T follicular helper cell (primary cell): ENCODE measurements at places on chromosomes 6 and 20.

- no peak for DNase-seq
These were observed at the start of gene LY6G6D for GRCh38 chr6:31715022-31715958. Gene LY6G6D (plus strand): TSS chr6:31715348. CDS start chr6:31715356, 8 bp downstream.

- no peak for DNase-seq
These were observed 131.2 kb downstream of the DNAH8 start for GRCh38 chr6:38846361-38846760.

DNA sequence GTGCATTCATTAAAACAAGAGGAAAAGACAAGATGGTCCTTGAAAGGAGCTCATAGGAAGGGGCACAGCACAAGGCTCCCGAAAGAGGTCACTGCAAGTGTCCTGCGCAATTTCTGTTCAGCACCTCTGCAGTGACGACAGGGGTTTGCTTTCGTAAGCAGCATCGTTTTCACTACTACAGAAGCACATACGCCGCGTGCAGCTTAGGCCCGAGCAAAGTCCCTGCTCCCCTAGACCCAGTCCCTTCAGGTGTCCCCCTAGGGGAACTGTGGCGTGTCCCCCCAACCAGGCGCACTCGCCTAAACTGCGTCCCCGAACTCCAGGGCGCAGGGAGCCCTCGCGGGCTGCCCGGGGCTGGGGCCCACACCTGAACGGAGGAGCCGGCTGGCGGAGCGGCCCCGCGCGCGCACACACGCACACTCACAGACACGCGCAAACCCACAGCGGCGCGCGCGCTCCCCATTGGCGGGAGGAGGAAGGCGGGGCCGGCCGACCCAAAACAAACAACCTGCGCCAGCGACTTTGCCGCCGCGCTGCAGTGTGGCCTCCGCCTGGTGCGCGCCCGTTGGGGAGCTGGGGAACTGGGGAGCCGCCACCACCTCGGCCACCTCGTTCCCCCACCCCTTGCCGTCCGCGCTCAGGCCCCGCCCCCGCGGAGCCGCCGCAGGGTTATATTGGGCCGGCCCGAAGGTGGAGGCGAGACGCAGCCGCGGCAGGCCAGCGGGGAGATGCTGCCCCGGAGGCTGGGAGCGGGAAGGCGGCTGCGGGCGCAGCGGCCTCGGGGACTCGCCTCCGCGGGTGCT lies at the start of gene FOXQ1:
Gene FOXQ1 (plus strand): TSS at position 699 of the 803 bp plus-strand sequence. CDS start 607 bp downstream, outside the sequence.
- DNase-seq: no peak

- DNase-seq: no peak
These were observed 544.3 kb downstream of the KIF16B start for GRCh38 chr20:16028923-16029322.

DNA sequence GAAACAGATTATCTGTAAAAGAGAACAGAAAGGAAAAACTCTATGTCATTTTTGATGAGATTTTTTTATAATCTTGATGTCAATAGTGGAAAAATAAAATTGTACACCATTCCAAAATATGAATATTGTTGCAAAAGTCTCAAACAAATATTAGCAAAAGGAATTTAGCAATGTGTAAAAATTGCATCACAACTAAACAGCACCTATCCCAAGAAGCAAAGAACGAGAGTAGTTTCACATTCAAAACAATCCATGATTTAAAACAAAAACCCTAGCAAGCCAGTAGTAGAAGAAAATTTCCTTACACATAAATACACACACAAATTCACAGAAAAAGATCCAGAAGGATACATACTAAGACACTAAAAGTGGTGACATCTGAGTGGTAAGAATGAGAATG lies 38.4 kb downstream of the LCA5 start:
- no peak for DNase-seq

GRCh38 chr6:157806131-157806855 lies 16.8 kb upstream of the SNX9 start:
- DNase-seq: no peak

DNA sequence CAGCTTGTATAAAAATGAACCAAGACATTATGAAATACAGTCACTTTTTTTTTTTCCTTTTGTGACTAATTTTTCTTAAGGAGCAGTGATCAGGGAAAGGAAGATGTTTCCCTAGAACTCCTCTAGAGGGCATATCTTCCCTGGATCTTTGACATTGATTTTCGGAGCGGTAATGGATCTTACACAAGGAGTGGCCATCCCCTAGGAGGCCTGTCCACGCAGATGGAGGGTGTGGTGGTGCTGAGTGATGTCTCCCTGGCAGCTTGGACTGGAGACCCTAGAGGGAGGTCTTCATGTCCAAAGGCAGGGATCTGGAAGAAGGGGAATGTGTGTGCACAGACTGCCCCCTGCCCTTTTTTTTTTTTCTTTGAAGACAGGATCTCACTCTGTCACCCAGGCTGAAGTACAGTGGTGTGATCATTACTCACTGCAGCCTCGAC lies 7.0 kb upstream of the KIFC1 start:
- no peak for DNase-seq

DNA sequence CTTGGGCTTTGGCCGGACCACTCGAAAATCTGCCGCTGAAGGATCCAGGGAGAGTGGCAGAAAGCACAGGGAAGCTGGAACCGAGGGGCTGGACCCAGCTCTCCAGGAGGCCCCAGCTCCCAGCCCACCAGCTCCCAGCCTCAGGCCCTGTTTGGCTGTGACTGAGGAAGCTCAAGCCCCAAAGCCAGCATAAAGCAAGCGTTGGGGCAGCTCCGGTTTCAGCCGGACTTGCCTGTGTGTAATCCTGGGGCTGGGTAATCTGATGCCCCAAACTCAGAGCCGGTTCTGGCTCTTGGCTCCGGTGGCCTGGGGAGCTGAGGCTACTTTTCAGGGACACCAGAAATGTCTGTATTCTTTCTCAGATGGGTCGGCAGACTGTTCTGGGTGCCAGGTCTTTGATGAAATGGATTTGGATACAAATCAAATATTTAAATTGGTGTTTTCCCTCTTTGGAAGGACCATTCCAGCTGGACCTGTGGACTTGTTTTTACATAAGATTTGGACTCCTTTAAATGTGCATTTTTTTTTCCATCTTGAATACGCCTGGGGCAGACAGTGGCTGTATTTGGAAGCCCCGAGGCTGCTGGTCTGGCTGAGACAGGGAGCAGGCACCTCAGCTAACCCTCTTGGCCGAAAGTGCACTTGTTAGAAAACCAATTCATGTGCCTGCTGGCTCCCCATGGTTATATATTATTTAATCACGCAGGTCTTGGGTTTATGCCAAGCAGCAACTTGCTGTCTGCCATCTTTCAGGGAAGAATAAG lies 29.7 kb downstream of the RPP40 start:
- no peak for DNase-seq

GRCh38 chr6:125287718-125288117 lies 14.0 kb downstream of the HDDC2 start:
- no peak for DNase-seq

- no peak for DNase-seq
These were observed 69.3 kb downstream of the IBTK start for GRCh38 chr6:82178077-82178758.

GRCh38 chr6:149190224-149190831 lies 127.2 kb upstream of the TAB2 start:
- no peak for DNase-seq

- DNase-seq: no peak
These were observed 326.1 kb upstream of the CNR1 start for GRCh38 chr6:88492241-88492640.

- DNase-seq: no peak
These were observed 100.1 kb upstream of the FRMD1 start for GRCh38 chr6:168179133-168179532.

DNA sequence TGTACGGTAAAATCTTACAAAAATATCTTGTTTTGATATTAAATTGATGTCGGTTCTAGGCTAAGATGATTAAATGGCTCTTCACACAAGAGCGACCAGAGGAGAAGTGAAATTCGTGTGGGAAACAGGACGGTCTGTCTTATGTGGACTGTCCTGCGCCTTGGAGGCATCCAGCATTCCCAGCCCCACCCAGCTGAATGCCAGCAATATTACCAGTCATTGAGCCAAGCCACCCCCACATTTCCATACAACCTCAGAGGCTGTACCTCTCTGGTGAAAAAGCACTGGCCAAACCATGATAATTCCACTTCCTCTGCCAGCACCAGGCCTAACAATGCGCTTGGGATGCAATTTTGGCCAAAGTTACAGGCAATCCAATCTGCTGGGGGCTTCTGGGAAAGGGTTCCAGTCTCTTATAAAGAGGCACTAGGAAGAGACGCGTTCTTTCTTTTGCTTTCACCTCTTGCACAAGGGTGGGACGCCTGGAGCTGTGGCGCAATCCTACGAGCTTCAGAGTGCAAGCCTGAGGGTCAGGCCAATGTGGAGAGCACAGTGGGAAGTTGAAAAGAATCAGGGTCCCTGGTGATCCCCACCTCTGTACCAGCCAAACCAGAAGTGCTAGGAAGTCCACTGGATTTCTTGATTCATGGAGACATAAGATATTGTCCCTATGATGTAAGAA lies 213.1 kb downstream of the PREX1 start:
- no peak for DNase-seq

GRCh38 chr6:170048615-170049256 lies 242.1 kb downstream of the DLL1 start:
- no peak for DNase-seq

GRCh38 chr6:106026748-106027715 lies 59.1 kb upstream of the PRDM1 start:
- DNase-seq: no peak

DNA sequence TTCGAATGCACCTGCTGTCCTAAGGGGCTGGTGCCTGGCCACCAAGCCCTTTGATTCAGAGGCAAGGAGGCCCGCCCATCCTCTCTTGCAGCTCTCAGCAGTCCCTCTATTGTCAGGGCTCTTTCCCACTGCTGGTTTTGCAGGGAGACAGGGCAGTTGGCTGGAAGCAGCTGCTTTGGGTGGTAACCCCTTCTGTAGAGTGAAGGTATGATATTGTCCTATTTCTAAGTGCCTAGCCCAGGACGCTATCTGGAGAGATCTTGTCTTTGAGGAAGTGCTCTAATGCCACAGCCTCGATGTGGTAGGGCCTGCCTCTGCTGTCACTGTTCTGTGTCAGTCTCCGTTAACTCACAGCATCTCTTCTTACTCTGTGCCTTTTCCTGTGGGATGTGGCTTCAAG lies 5.6 kb downstream of the PLCG1 start:
- no peak for DNase-seq

- DNase-seq: no peak
These were observed 723 bp upstream of the ARID1B start for GRCh38 chr6:156776470-156776839.

DNA sequence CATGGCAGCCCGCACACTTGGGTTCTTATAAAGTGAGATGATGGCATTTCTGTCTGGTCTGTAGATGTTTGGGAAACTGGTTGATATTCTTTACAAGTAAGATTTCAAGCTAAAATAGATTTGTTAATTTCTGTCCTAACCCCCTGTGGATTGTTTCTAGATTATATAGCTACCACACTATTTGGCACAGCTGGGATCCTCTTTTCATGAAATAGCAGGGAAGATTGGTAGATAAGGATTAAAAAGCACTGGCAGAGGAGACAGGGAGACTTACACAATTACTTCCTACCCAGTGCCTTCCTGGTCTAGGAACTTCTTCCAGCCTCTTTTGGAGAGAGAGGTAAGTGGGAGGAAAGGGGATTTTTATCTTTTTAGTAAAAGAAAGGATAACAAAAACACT lies 13.2 kb upstream of the ATXN1 start:
- DNase-seq: no peak

- DNase-seq: no peak
These were observed 283.1 kb downstream of the UTRN start for GRCh38 chr6:144568241-144568640.

- no peak for DNase-seq
These were observed 414.9 kb upstream of the PTCHD4 start for GRCh38 chr6:48525849-48526248.

DNA sequence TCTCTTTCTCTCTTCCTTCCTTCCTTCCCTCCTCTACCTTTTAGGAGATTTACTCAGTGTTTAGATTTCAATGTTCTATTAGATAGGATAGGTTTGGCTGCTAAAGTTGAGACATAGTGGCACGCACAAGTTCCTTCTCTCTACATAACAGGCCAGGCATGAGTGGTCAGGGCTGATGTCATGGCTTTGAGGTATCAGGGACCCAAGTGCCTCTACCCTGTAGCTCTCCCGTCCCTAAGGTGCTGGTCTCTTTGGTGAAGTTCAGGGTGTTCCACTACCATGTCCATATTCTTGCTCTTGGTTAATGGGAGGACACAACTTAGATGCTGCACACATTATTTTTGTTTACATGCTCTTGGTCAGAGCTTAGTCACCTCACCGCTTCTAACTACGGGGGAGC lies 245.3 kb downstream of the QKI start:
- DNase-seq: no peak

DNA sequence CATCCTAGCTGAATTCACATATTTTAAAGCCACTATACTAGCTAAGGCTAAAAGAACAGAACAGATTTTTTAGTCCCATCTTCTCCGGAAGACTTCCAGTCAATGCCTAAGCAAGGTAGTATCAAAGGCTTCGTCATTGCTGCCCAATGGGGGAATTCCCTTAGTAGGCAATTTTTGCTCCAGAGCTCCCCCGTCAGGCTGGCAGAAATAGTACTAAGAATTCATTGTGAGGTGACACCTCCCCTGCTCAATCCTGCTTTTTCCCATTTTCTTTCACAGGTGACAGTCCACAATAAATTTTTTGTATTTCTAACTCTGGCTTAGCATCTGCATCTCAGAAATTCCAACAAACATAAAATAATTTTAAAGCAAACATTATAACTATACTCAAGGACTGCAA lies 52.8 kb upstream of the SRSF6 start:
- no peak for DNase-seq

- DNase-seq: no peak
These were observed 447 bp downstream of the MCM3 start for GRCh38 chr6:52284131-52284459.

GRCh38 chr6:120938876-120939472 lies 395.3 kb downstream of the TBC1D32 start:
- DNase-seq: no peak

DNA sequence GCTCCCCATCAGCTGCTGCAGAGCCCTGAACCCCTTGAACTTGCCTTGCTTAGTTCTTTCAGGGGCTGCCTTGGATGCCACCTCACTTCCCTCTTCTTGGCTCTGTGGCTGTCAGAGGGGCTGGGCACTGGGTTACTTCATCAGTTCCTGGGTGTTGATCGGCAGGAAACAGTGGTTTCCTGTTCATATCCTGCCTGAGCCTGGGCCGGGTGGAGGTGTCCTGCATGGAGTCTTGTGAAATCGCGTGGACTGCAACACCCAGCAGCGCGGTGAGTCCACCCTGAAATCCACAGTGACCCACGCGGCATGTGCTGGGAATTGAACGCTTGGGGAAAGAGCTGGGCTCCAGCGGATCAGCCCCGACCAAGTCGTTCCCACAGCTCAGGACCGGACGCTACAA lies 97.5 kb downstream of the CDH26 start:
- no peak for DNase-seq

GRCh38 chr6:85866758-85867401 lies 224.2 kb upstream of the SYNCRIP start:
- DNase-seq: no peak

DNA sequence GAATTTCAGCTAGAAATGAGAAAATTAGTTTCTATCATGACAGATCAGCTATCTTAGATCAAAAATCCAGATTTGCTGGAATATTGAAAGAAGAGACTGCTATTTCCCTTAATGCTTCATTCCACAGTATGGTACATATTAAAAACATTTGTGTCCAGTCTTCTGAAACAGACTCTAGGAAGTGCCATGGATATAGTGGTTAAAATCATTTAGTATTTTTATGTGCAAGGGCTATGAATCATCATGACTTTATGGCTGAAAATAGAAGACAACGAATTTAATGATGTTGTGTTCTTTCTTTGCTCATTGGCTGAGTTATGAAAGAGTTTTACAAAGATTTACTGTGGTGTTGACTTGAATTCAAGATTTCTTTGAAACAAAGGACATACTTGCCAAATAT lies 146.6 kb downstream of the ANKRD60 start:
- DNase-seq: no peak

- DNase-seq: no peak
These were observed 218.3 kb downstream of the ANKRD60 start for GRCh38 chr20:58010186-58010585.
